ENCODE measurements at places on chromosomes 4 and X. TPM values are rescaled to one million over a fixed set of nuclear protein-coding genes. Genes with fewer than 3 reads are reported as not detected.

Gene GLOD5
- not detected for total RNA-seq

Gene NKRF
- 25.0 TPM for total RNA-seq

Gene OCRL
- total RNA-seq: 3.5 TPM

Gene CFAP99
- 0.05 TPM for total RNA-seq

Gene S100P
- 1.9 TPM for total RNA-seq

Gene PABPC1L2B
- not detected for total RNA-seq

Gene TCEAL1
- total RNA-seq: 8.7 TPM

Gene ENOPH1
- total RNA-seq: 81.8 TPM

Gene AWAT2
- not detected for total RNA-seq

Gene KCNE5
- total RNA-seq: 0.35 TPM

- peak; percentile 52 for DNase-seq
These were observed 640 bp downstream of the PHF8 start for GRCh38 chrX:54043541-54044125.

DNA sequence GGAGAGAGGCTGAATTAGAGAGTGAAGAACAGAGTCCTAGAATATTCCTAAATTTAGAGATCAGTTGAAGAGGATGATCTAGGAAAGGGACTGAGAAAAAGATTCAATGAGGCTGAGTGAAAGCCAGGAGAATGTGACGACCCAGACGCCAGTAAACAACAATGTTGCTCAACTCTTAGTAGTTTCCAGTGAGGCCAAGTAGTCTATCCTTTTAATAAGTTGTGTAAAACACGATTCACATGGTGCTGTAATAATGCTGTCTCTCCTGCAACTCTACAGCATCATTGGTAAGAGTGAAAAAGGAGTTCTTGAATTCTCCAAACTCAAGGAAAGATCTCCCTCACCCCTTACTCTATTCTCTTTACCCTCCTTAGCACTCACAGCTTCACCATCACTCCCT lies 140.3 kb downstream of the CFAP299 start:
- no peak for DNase-seq

GRCh38 chrX:53281963-53282695 lies 745 bp upstream of the IQSEC2 start:
- no peak for DNase-seq

DNA sequence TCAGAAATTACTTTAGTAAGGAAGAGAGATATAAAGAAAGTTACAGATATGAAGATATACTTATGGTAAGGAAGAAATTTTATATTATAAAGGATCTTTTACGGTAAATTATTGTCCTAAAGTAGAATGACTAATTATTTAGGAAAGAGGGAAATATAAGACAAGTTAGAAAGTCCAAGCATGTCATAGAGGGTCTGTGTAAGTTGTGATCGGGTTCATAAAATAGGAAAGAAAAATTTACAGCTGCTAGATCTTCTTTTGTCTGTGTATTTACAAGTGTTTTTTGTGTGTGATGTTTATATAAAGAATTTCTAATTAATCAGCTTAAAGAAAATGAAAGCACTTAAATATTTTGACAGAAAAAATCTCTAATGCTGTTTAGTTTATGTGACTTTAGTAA lies 1054.9 kb upstream of the DIAPH2 start:
- DNase-seq: no peak

- no peak for DNase-seq
These were observed 126.9 kb upstream of the FAM9B start for GRCh38 chrX:9160698-9161329.

- no peak for DNase-seq
These were observed 11.7 kb downstream of the CFAP97 start for GRCh38 chr4:185192059-185192458.

DNA sequence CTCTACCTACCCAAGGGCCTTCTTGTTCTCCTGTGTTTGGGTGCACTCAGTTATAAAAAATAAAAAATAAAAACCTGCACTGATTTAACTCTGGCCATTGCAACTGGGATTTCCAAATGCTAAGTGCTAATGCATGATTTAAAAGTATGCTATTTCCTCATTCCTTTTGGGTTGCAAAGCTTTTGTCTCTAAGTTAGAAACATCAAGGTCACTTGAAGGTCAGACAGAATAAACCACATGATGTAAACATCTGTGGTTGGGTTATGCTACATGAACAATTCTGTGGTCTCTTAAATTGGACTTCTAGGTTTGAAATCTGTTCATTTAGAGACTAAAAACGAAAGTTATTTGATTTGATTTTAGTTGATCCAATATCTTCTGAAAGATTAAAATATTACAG lies 1547.4 kb upstream of the TENM3 start:
- no peak for DNase-seq

DNA sequence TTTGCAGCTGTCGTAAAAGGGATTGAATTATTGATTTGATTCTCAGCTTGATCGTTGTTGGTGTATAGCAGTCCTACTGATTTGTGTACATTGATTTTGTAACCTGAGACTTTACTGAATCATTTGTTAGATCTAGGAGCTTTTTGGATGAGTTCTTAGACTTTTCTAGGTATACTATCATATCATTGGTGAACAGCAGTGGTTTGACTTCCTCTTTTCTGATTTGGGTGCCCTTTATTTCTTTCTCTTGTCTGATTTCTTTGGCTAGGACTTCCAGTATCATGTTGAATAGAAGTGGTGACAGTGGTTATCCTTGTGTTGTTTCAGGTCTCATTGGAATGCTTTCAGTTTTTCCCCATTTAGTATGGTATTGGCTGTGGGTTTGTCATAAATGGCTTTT lies 8.4 kb downstream of the APOOL start:
- DNase-seq: no peak

GRCh38 chr4:141499261-141499853 lies 137.0 kb upstream of the IL15 start:
- DNase-seq: no peak

- DNase-seq: no peak
These were observed 469 bp downstream of the IRS4 start for GRCh38 chrX:108735679-108736508.

DNA sequence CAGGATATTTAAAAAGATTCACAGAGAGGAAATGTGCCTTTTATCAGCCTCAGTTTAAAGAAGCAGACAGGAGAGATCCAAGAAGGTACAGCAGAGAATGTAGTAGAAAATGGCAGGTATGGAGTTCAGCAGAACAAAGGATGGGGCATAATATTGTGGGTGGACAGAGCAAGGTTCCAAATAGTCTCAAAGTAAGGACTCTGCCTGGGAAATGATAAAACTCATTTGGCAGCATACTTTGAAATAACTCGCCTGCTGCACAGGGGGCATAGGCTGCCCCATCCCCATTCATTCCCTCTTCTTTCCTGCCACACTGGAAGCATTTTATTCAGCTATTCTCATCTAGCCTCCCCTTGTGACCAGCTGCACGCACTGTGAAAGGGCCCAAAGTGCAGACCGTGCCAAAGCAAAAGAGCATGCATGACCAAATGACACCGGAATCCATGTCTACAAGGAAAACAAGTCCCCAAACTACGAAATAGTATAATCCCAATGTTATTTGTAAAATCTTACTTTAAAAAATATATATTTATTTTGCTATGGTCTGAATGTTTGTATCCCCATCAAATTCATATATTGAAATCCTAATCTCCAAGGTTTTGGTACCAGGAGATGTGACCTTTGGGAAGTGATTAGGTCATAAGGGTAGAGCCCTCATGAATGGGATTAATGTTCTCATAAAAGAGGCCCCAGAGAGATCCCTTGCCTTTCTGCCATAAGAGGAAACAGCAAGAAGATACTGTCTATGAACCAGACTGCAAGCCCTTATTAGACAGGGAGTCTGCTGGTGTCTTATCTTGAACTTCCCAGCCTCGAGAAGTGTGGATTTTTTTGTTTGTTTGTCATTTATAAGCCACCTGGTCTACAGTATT lies 77.4 kb upstream of the PRSS48 start:
- DNase-seq: no peak

DNA sequence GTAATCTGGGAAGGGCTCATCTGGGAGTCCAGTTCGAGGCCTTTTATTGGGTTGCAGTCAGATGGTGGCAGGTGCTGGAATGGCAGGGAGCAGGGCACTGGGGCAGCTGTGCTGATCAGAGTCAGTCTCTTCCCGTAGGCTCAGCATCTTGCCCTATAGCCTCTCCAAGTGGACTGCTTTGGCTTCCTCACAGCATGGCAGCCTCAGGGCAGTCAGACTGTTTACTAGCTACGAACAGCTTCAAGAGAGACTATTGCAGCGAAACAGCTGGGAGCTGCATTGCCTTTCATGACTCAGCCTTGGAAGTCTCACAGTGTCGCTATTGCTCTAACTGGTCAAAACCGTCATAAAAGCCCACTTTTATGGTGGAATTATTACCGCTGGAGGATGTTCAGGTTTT lies 26.8 kb upstream of the DUSP21 start:
- no peak for DNase-seq
